ENCODE measurements at places on chromosomes 2 and 18. TPM values are rescaled to one million over a fixed set of nuclear protein-coding genes. Genes with fewer than 3 reads are reported as not detected.

- no peak for DNase-seq
These were observed 57.8 kb downstream of the RMDN2 start for GRCh38 chr2:37982847-37983246.

GRCh38 chr2:166334805-166335204, 40.9 kb downstream of the SCN9A start:
- DNase-seq = no peak

DNA sequence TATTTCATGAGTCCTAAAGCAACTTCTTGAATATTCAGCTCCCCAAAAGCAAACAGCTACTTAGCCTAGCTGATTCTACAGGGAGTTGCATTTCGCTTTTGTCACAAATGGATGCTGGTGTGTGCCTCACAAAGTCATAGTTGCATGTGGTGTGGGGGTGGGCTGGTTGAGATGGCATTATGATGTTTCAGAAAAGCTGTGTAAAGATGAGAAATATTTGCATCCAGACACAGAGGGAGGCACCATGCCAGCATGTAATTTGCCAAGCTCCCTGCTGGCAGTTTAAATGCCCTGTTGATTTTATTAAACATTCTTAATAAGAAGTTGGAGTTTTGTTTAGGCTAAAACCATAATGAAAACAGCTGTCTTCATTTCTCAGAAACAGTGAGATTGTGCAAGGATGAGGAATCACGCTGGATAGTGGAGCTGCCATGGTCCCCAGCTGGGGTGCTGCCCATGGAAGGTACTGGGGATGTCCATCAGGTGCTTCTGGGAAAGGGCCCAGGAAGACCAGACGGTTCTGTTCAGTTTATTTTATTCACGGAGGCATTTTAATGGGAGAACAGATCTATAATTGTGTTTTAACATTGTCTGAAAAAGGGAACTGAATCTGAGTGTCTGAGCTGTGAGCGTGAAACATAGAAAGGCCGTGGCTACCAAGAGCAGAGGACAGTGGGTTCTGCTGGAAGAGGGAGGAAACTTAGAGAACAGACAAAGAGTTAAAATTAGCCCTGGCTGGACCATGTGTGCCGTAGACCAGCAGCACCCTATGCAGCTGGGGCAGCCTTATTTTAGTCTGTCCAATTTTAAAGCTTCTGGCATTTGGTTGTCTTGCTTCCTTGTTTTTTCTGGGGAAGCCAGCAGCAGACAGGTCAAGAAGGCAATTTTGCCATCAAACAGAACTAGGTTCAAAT, 177.1 kb downstream of the FAM210A start:
- DNase-seq = no peak

- no peak for DNase-seq
These were observed 18.1 kb upstream of the ANXA4 start for GRCh38 chr2:69723791-69724190.

GRCh38 chr2:222336442-222336841, 37.6 kb upstream of the PAX3 start:
- no peak for DNase-seq

GRCh38 chr18:6997808-6998207, 119.8 kb downstream of the LAMA1 start:
- DNase-seq = no peak

- DNase-seq = peak; percentile 55
These were observed 345.7 kb downstream of the CYP26B1 start for GRCh38 chr2:71801969-71802368.

DNA sequence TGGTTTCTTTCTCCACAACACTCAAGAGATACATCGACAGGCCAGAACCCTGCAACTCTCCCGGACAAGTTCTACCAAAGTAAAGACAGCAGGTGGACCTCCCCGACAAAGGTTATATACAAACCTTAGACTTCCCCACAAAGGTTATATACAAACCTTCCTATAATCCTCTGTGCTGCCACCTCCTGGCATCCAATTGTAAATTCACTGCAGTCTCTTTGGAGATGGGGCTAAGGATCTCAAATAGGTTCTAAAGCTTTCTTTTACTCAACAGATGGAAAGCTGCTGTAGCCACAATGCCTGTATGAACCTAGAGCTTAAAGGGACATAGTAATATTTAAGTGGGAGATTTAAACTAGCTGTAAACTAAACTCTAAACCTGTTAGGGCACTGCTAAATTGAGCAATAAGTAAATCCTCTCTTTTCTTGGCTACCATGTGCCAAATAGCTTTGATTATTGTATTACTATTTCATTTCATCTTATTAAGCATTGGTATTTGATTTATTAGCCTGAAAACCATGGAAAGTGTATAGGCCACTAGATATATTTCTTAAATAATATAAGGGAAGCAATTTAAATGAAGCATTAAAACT, 9.8 kb upstream of the MREG start:
- DNase-seq = no peak

DNA sequence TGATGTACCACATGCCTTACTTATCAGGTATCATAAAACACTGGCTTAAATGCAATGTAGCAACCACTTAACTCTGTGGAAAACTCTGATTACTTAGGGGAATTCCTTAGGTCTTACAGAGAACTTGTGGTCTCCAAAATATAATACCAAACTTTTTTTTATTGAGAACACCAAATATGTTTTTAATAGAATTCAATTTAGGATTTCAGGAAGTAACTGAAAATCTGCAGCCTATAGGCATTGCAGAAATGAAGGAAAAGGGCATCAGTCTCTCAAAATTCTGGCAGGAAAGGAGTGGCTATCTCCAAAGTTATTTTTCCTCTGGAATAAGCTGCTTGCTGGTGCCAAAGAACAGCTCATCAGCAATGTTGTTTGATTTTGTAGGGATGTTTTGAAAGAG, 105.3 kb upstream of the UGP2 start:
- no peak for DNase-seq

GRCh38 chr2:15456352-15456751, 104.8 kb downstream of the NBAS start:
- no peak for DNase-seq

- no peak for DNase-seq
These were observed 42.7 kb upstream of the ZFP36L2 start for GRCh38 chr2:43269074-43269572.

- DNase-seq = no peak
These were observed 229.8 kb upstream of the CDH19 start for GRCh38 chr18:66833646-66834045.

DNA sequence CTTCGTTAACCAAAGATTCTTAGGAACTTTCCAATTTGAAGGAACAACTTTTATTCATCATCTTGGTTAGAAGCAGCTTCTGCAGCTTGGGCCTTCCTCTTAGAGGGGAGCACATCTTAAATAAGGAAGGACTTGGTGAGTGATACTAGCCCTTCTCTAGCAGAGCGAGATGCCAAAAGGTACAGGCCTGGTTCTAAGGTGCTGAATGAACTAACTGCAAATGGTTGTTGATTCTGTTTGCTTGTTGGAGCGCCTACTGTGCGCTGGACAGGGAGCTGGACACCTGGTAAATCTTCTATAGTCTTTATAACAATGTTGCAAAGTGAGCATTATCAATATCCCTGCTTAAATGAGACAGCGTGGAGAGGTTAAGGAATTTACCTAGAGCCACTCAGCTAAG, 127.1 kb downstream of the MYCN start:
- no peak for DNase-seq

- DNase-seq = no peak
These were observed 197.8 kb upstream of the SIX2 start for GRCh38 chr2:45207101-45207500.

DNA sequence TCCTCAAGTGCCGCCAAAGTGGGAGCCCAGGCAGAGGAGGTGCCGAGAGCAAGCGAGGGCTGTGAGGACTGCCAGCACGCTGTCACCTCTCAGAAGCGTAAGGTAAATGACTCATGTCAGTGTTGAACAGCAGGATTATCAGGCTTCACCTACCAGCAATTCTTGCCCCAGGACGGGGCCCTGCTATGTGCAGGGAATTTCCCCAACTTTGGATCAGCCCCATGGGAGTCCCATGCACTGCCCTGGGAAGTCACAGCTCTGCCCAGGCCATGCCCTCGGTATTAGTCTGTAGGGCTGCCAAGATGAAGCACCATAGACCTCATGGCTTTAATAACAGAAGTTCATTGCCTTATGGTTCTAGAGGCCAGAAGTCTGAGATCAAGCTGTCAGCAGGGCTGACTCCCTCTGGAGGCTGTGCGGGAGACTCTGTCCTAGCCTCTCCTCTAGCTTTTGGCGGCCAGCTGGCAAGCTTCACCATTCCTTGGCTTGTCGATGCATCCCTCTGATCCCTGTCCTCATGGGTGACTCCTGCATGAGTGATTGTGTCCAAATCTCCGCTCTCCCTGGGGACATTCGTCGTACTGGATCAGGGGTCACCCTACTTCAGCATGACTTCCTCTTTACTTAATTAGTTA, 55.9 kb downstream of the TRPM8 start:
- DNase-seq = no peak

DNA sequence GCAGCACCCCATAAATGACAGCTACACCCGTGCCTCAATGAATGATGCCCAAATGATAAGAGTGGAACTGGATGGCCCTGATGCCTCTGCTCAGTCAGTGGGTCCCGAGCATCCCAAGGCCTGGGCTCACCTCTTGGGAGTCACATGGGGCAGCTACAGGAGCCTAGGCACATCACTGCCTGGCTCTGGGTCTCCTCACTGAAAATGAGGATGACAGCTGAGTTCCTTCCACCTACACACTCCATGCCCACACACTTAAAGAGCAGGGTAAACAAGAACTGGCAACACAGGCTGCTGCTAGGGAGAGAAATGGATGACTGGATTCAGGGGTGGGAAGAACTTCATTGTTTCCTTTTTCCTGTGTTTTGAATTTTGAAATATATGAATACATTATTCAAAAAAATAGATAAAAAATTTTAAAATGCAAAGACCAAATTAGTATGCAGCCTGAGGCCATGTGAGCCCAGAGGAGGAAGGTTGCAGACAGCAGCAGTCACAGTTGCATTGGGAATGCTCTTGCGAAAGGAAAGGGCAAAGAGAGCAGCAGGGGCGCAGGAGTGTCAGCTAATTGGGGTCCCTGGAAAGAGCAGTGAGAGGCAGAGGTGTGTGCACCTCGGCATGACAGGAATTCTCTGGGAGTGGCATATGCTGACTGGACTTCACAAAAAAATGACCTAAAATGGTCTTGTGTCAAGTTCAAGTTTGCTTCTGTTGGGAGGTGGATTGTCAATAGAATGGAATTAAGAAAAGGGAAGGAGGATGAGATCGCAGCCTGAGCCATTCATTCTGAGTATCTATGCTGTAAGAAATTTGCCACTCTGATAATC, 327.1 kb downstream of the CELF4 start:
- DNase-seq = no peak

- DNase-seq = no peak
These were observed 61.4 kb upstream of the ASAP2 start for GRCh38 chr2:9145109-9145751.

DNA sequence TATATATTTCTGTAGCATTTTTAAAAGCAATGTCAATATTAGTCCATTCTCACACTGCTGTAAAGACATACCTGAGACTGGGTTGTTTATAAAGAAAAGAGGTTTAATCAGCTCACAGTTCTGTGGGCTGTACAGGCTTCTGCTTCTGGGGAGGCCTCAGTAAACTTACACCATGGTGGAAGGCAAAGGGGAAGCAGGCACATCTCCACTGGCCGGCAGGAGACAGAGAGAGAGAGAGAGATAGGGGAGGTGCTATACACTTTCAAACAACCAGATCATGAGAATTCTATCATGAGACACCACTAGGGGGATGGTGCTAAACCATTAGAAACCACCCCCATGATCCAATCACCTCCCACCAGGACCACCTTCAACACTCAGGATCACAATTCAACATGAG, 43.1 kb downstream of the CHMP3 start:
- DNase-seq = no peak

DNA sequence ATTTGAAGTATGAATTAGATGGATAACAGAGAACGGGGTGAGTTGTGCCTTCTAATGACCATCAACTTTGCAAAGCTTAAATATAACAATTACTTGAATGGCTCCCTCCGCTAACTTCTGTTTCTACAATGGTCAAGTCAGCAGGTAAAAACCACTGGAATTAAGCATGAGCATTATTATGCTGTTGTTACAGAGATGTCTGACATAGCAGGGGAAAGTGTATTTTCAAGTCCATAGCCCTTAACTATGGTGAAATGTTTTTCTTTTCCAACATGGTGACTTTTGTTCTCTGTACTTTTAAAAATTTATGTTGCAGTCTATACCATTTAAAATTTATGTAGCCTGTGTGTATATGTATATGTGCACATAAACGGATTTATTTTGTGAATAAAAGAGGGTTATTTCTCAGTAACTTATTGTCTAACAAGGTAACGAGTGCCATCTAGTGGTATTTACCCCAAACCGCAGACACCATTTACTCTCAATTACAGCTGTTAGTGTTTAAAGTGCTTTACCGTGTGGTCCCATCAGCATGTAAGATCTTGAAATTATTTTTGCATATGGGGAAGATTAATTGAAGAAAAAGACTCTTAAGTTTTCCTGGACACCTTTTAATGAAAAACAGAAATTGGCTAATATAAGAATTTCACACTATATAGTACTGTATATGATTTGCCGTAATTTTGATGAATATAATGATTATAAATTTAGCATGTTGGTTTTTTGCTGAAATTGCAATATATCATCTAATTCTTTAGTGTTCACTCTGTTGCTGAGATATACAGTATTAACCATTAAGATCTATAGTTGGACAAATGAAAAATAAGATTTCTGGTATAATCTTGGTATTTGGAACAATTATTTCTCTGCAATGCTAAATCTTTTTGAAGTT, 78.2 kb downstream of the UBE2E3 start:
- no peak for DNase-seq

DNA sequence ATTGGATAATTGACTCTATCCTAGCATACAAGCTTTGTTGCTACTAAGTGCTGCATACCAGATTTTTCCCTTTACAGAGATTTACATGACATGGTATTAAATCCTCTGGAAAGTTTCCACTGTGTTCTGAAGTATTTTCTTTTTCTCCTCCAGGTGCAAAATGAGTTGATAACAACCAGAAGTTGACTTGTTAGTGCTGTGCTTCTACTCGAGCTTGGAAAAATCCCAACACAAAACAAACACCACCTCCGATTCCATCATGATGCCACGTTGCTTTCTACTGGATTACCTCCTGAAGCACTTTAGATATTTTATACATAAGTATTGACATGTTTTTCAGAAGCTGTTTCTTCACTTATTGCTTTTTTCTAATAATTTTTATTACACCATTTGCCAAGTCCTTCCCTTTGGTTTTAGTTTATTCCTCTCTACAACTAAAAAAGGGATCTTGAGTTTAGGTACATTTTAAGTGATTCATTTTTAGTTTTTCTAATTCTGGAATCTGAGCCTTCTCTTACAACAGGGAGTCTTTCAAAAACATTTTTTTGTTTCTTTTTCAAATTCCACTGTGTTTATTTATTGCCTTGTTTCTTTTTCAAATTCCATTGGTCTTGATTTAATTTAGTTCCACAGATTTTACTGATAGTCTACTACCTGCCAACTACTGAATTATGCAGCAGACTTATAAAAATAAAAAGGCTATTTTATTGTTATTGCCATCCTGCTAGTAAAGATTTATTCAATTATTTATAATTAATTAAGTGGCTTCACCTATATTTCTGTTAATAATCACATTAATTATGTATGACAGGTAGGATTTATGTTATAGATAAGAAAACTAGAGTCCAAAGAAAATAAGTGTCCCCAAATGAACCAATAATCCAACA, 143.4 kb downstream of the PPP1R1C start:
- DNase-seq = no peak

GRCh38 chr2:167579826-167580225, 667.6 kb downstream of the STK39 start:
- DNase-seq = no peak

The TLX2 gene
- total RNA-seq = 0.69 TPM

The SERPINB11 gene
- not detected for total RNA-seq

The IL1RL1 gene
- total RNA-seq = 1.1 TPM

The KCTD1 gene
- total RNA-seq = 23.0 TPM

The DNAJC5G gene
- total RNA-seq = 0.22 TPM

The NRBP1 gene
- 80.1 TPM for total RNA-seq
